EH (cell line): ENCODE measurements at places on chromosomes 5 and 9.

GRCh38 chr5:13325765-13326164, 618.7 kb downstream of the DNAH5 start:
- DNase-seq, result no peak

GRCh38 chr5:74196233-74196632, 444.3 kb downstream of the ENC1 start:
- DNase-seq, result no peak

- no peak for DNase-seq
Observed at GRCh38 chr9:137069508-137070091, 757 bp downstream of the SAPCD2 start.

DNA sequence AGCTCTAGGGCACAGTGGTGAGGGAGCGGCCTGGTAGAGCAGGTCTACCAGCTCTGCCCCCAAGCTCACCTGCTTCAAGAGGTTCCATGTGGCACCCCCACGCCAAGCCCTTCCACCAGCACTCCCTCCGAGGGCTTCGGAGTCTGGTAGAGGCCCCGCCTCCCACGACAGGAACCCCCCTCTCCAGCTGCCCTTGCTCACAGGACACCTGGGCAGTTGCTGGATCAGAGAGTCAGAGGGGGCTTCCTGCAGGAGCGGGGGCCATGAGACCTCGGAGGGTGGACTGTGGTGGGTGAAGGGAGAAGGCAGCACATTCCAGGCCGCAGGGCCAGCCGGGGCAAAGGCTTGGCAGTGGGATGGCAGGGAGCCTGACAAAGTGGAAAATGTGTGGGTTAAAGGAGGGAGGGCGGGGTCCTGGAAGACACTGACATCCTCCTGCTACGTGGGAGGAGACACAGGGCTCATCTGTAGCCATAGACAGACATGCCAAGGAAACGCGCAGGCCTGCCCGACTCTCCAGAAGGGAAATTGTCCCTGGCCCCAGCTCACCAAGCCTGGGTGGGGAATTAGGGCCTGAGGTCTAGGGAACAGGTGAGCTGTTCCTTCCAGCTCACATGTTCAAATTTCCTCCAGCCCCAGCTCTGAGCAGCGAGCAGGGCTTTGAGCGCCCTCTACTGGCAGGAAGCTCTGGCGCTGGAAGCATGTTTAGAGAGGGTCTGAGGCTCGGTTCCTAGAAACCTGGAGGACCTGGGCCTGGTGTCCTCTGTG, 74.2 kb downstream of the NTNG2 start:
- peak; percentile 60 for DNase-seq

DNA sequence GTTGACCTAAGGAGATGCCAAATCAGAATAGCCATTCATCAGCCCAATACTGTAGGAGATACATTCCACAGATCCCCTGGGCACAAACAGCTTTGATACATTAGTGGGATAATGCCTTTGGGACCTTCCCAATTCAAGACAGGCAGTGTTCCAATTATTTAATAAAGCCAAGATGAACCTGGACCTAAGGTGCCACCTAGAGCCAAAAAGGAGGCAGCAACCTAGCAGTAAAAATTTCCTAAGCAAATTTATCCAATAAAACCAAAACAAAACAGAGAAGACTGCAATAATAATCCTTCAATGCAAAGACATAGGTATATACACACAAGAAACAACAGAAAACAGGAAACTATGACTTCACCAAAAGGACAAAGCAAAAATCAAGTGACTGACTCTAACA, 253.0 kb downstream of the HINT1 start:
- DNase-seq, result no peak

GRCh38 chr9:89006996-89007967, 16.0 kb downstream of the S1PR3 start:
- DNase-seq, result no peak

DNA sequence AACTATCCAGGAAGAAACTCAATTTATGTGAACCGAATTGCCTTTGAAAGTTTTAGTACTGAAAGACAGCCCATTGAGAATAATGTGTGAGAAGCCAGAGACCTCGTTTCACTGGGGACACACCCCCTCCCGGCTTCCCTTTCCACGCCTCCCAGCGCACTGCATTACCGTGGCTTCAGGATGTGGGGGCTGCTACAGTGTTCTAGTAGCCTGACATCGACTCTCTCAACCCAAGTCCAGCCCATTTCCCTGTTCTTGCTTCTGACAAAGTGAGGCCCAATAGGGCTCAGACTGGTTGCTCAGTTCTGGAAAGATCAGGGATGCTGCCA, 3.5 kb downstream of the PAX5 start:
- no peak for DNase-seq

- DNase-seq, result no peak
Observed at GRCh38 chr5:175878544-175879438, 7.4 kb downstream of the CPLX2 start.

- DNase-seq, result peak; percentile 86
Observed at GRCh38 chr5:177390363-177391300, 6.4 kb downstream of the SLC34A1 start.

GRCh38 chr5:74655206-74655605, 14.7 kb upstream of the ENC1 start:
- no peak for DNase-seq

DNA sequence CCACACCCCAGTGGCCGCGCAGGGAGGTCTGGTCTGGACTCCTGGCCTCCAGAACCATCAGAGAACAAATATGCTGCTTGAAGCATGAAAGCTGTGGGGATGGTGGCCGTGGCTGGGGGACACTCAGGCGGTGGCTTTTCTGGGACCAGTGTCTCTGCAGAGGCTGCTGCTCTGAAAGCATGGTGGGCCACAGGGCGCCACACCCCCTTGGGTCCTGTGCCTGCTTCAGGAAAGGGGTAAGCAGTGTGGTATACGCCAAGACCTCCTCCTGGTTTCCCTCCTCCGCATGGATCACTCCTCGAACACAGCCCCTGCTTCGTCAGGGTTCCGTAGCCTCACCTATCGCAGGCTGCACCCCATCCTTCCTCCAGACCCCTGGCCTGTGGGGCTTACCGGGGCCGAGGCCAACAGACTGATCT, 19.7 kb upstream of the TERT start:
- DNase-seq, result no peak

GRCh38 chr9:137969685-137970084, 92.1 kb downstream of the CACNA1B start:
- DNase-seq, result no peak

GRCh38 chr9:69922646-69923045, 102.0 kb downstream of the CFAP95 start:
- DNase-seq, result peak; percentile 28

- DNase-seq, result no peak
Observed at GRCh38 chr9:33185858-33186257, 18.7 kb upstream of the B4GALT1 start.

DNA sequence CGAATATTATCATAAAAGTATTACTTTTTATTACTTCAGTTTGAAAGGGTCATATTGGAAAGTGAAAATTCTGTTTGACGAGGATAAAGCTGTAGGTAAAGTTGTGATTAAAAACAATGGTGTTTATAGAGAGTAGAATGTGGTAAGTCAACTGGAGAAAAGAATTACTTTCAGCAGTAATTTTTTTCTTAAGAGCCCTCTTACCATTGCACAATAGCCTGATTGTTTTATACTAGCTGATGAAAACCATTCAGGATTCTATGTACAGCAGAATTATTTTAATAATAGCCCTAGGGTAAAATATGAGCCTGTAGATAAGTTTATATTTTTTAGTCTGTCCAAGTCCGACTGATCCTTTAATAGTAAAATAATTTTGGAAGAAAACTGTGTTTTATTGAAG, 16.6 kb downstream of the CDC42SE2 start:
- no peak for DNase-seq
